ENCODE measurements at places on chromosomes 13 and 19.
A peak's percentile ranks its signal among the peaks of the same experiment; 100 is the strongest.

GRCh38 chr19:56146904-56147303 is 5.8 kb downstream of the ZNF444 start:
- DNase-seq, result no peak

DNA sequence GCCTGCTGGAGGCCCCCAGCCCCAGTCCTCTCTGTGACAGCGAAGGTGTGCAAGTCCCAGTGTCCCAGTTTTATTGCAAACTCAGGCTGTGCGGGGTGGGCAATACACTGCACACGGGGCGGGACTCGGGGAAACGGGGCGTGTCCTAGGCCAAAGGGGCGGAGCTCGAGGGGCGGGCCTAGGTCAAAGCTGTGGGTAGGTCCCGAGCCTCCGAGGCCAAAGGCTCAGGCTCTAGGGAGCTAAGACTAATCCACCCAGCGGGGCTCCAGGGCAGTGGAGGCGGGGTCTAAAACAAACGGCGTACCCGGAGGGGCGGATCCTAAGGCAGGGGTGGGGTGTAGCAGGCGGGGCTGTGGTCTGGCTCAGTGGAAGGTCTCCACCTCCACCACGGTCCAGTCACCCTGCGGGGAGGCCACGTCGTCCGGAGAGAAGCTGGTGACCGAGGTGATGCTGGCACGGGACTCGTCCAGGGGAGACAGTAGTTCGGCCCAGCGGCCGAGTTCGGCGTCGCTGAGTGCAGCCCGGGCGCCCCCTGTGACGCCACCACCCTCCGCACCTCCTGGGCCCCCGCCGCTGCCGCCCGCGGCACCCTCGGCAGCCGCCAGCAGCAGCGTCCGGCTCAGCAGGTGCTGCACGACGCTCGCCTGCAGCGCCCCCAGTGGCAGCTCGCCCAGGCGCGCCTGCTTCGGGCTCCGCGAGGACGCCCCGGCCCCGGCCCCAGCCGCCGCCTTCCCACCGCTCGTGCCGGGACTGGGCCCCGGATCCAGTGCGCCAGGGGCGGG is 5.3 kb downstream of the PRR36 start:
- peak; percentile 87 for DNase-seq

- DNase-seq, result no peak
Observed at GRCh38 chr13:99104396-99104795, 96.3 kb upstream of the UBAC2 start.

- DNase-seq, result no peak
Observed at GRCh38 chr19:45812297-45812696, 2.8 kb downstream of the RSPH6A start.

DNA sequence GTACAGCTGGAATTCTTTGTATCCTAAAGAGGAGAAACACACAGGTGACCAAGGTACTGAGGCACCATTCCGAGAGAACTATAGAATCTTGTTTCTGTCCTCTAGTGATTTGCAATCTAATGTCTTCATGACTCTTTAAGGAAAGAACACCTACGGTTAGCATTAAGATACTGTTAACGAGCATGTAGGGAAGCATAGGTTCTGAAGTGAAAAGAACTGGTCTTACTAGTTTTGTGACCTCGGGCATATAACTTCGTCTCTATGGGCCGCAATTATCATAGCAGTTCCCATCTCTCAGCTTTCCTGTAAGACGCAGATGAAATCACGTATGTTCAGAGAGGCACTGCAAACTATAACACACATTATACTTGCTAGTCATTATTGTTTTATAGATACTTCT is 193.0 kb upstream of the NBEA start:
- no peak for DNase-seq

GRCh38 chr13:42561752-42562467 is 12.0 kb upstream of the TNFSF11 start:
- no peak for DNase-seq

DNA sequence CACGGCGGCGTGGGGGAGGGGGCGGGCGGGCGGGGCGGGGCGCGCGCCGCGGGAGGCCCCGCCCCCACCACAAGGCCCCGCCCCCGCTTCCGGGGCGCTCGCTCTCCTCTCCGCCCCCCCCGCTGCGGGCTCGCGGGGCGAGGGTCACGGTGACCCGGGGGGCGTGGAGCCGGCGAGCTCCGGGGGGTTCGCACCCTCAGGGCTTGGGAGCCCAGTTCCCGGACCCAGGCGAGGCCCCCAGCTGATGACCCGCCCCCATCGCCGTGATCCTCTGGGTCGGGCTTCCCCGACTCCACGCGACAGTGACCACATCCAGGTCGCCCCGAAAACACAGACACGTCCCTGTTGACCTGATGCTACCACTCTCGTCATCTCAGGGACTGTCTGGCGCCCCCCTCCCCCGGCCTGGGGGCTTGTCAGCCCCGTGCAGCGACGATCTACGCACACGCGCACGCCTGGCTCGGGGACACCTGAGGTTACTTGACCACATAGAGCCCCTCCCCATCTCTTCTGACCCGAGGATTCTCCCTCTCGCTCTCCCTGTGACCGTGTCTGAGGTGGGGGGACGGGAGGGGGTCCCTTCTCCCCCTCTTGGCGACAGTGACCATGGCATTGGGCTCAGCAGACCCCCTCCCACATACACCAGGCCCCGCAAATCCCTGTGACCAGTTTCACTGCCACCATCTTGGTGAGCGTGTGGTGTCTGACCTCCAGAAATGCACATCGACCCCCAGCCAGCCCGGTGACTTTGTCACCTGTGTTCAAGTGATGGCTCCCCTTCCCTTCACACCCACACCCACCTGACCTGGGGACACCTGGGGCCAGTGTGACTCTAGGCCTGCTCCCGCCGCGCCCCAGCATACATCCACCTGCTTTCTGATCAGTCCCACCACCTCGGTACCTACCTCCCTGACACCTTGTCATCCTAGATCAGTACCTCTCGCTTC is 670 bp downstream of the MAP2K7 start:
- DNase-seq, result peak; percentile 58

DNA sequence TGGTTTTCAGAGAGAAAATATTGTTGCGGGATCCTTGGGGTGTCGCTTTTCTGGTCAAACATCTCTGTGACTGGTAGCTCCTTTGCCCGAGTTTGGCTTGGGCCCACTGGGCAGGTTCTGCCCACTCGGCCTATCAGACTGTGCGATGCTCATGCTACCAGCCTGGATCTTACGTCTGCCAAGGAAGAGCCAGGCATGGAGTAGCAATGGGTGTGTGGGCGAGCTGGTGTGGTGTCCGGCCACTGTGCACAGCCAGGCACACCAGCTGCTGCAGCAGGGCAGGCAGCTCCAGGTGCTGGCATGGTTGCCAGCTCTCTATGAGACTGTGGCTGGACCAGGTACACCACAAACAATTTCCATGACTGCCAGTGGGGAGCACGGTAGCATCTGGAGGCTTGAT is 1351.8 kb upstream of the PCDH20 start:
- DNase-seq, result no peak

DNA sequence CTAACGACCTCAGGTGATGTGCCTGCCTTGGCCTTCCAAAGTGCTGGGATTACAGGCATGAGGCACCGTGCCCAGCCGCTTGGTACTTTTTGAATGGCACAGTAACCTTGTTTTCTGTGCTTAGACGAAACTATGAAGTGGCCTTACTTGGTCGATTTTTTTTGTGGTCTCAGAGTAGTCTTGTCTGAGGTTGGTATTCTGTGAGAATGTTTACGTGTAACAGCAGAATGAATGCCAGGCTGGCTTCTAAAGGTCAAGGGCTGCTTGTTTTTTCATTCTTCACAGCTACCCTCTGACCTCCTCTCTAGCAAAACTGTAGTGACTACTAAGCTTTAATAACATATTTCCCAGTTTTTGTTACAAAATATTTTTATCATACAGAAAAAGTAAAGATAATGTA is 313.3 kb downstream of the GPC6 start:
- no peak for DNase-seq

- no peak for DNase-seq
Observed at GRCh38 chr19:55289117-55289796, 5.5 kb downstream of the BRSK1 start.

- no peak for DNase-seq
Observed at GRCh38 chr19:3736106-3736724, 25.3 kb downstream of the APBA3 start.

DNA sequence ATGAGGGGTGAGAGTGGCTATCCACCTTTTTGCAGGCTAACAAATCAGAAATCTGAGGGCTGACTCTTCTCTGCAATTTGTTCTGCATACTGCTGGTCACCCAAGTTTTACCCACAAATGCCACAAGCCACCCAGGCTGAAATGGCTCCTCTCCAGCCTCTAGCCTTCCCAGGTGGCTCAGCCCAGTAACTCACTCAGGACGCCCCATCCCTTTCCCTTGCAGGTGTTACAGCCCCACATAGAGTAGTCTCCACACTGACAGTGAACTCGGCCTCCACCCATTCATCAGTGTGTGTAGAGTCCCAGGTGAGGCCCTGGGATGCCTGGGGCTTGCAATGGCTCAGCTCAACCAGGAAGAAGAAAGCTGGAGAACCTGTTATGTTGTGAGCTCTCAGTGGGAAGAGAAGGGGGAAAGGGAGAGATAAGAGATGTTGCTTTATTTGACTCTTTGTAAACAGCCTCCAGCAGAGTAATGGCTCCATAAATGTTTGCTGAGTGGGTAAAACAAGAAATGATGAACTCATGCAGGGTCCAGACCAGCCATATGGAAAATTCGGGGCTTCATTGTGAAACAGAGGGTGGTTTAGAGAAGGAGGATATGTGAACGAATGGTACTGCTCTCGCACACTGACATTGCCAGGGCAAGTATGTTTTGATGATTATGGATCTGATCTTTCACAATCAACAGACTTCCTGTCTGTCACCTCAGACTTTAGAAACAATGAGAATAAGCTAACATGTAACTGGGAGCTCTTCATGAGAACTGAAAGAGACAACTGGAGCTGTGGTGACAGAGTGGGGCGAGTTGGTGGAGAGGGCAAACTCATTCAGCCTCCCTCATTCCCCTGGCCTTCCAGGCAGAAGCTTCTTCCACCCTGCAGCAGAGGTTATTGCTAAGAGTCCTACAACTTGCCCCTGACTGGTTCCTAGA is 74.2 kb upstream of the RFC3 start:
- no peak for DNase-seq

DNA sequence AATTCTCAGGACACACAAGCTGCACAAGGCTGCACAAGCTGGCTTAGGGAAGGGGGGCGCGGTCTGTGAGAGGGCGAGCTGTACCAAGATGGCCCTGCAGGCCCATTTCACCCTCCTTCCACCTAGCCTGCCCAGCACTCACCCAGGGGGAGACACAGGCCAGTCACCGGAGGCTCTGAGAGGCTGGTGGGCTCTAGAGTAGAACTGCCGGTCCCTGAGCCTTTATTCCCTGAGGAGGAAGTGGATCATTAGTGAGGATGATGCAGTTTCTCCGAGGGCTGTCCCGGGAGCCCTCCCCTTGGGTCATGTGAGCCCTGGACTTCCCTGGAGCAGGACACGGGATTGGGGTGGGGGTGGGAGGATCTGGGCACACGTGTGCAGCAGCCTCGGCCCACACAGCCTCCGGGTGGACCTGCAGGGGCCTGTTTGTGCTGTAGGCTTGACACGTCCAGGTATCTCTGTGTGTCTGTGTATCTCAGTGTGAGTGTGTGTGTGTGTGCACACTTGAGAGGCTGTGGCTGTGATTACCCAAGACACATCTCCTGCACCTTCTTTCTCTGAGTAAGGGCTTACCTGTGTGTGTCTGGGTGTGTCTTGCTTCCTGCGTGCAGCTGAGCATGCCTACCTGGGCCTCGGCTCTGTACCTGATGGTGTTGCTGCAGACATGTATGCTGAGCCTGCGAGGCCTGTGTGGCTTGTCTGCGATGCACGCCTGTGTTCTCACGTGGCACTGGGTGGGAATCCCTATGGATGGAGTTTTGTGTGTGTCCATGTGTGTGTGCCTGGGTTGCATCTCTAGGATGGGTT is at the start of gene ACP5:
Gene ACP5, minus strand, starts transcription at position 195 of the 807 bp plus-strand sequence. CDS start 328 bp downstream, outside the sequence.
- no peak for DNase-seq

GRCh38 chr13:46509981-46510380 is 43.0 kb upstream of the LRCH1 start:
- no peak for DNase-seq

- DNase-seq, result no peak
Observed at GRCh38 chr13:33284916-33285315, 639 bp downstream of the STARD13 start.

DNA sequence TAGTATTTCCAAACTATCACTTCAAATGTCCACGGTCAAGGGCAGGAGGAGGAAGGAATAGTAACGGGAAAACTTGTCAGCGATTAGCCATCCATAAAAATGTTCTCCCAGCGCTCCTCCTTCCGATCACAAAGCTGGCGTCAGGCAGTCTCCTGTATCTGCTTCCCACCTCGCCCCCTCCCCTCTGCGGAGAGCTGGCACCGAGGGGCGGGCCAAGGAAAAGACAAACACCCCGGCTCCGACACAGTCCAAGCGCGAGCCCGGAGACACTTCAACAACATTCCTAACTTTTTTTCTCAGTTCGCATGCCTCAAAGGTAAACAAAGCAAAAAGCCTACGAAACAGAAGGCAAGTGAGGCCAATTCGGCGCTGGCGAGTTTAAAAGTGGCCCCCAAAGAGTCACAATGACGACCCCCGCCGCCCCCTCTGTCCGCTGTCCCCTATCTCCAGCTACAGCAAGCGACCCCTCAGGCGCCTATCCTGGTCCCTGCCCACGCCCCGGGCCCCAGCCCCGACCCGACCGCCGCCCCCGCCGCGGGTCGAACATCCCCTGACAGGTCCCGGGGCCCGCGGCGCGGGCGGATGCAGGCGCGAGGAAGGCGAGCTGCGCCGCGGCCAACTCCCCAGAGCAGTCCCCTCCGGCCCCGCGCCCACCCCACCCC is 736 bp downstream of the SMAD9 start:
- peak; percentile 74 for DNase-seq

DNA sequence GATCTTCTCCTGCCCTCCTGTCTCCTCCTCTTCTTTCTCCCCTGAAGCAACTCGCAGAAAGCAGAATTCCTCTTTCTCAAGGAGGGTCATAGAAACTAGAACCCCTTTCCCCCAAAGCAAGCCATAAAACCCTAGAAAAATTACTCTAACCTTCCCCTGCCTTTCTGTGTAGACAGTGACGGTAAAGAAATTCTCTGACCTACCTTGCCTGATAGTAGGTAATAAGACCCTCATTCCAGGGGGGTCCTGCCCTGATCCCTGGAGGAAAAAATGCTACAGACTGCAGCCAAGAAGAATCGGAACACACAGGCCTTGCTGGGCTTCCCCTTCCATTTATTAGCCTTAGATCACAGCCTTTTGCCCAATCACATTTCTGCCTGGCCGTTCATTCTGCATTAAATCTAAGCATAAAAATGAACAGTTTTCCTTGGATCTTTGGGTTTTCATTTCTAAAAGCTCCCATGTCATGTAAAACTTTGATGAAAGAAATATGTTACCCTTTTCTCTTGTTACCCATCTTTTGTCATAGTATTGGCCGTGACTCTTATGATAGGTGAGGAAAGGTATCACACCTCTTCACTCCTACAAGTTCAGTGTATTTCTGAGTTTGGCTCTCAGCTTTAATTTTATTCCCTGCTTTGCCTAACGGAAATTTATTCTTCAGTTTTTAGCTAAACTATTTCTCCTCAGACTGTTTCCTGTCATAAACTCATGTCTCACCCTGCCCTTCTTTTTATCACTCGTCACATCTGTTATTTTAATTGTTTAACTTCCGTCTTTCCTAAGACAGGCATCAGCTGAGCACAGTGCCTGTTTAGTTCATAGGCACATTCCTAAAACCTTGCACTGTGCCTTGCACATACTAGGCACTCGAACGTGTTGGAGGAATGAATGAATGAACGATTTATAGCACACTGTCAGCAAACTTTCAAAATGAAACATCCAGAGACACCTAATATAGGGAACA is 20.4 kb upstream of the CPB2 start:
- no peak for DNase-seq

GRCh38 chr19:8638078-8638619 is 7.7 kb downstream of the NFILZ start:
- no peak for DNase-seq

GRCh38 chr13:78085434-78086225 is 167.0 kb upstream of the EDNRB start:
- no peak for DNase-seq
